Naive thymus-derived CD4-positive, alpha-beta T cell (primary cell): ENCODE measurements at places on chromosomes 7 and 10. TPM values are rescaled to one million over a fixed set of nuclear protein-coding genes. Genes with fewer than 3 reads are reported as not detected.

Gene SP4
- 47.7 TPM for total RNA-seq

Gene PUS7
- 16.5 and 18.8 TPM in 2 replicates for total RNA-seq

Gene BEND7
- total RNA-seq, result 0.17 TPM

Gene C10orf67
- not detected for total RNA-seq

Gene FFAR4
- not detected for total RNA-seq

Gene RNF148
- not detected for total RNA-seq

Gene HMX3
- not detected for total RNA-seq

Gene LIPM
- not detected for total RNA-seq

Gene LFNG
- total RNA-seq, result 151 TPM

Gene DNA2
- 5.2 TPM for total RNA-seq

Gene FBXW4
- 42.5 and 47.2 TPM in 2 replicates for total RNA-seq

Gene DNAAF5
- 13.4 TPM for total RNA-seq
